ENCODE measurements at places on chromosomes 1 and 21. TPM values are rescaled to one million over a fixed set of nuclear protein-coding genes. Genes with fewer than 3 reads are reported as not detected.

GRCh38 chr1:7408771-7409150 is 362.3 kb upstream of the VAMP3 start:
- H3K4me1 ChIP-seq: no peaks in the 10 kb centered on the region
- no peak overlapping the region for H3K4me3 ChIP-seq
- no peak for DNase-seq

DNA sequence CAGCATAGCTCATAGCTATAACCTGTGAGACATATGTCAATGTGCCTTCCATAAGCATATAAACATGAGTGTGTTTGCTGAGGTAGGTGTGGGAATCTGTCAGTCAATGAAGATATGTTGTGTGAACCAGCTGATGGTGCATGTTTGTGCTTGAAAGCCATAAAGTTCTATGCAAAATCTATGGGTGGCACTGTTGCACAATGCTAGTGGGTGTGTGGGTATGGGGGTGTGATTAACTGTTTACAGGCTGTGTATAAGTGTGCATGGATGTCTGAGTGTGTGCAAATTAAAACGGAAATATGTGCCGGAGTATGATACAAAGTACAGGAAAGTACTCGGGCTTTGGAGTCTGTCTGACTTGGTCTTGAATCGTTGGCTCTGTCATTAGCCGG is 1.0 kb upstream of the ATP2B4 start:
- DNase-seq: no peak
- H3K4me3 ChIP-seq: no peak overlapping the region

KLHDC7A gene
- 0.12 TPM for total RNA-seq

CSMD2 gene
- 0.46 TPM for total RNA-seq

NEXN gene
- total RNA-seq: 336 TPM

FCGR2B gene
- 5.3 TPM for total RNA-seq

NGF gene
- 4.0 TPM for total RNA-seq

DNA sequence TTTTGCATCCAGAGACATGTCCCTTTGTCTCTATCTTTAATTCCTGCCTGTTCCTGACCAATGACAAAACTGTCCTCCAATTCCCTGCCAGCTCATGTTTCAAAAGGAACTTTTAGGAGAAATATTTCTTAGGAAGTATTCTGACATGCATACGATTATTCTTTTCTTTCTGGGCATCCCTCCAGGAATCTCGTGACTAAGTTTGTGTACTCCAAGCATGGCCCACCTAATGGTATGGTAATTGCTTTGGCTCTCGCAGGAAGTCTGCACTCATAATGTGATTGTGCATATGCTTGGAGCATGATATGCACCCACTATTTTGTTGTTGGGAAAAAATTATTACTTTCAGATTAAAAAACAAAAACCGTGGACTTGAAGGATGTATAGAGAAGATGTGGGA is 256.4 kb downstream of the PRDM2 start:
- no peak overlapping the region for H3K27ac ChIP-seq
- DNase-seq: no peak
- H3K36me3 ChIP-seq: no peaks in the 10 kb centered on the region

LCE1B gene
- total RNA-seq: not detected

SIPA1L2 gene
- total RNA-seq: 92.4 TPM

- H3K36me3 ChIP-seq: no peaks in the 10 kb centered on the region
- no peak for DNase-seq
- no peaks in the 10 kb centered on the region for H3K4me1 ChIP-seq
- no peaks in the 10 kb centered on the region for H3K27me3 ChIP-seq
These were observed 97.4 kb downstream of the KCNH1 start for GRCh38 chr1:211036381-211037060.

DNA sequence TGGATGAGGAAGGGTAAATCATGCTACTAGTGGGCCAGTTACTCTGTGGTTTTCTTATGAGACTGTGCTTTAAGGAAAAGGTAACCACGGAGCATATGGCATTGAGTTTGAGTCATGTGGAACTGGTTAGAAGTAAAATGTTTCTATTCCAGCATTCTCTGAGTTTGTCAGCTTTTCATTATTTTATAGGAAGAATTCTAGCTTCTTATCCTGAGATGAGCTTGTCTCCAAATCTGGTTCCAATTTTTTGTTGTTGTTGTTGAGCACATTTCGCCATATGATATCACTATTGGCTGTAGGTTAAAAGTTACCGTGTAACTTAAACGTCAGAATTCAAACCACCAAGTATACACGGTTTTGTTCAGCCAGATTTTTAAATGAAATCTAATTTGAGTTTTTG is 69.9 kb downstream of the ATF6 start:
- H3K27me3 ChIP-seq: no peaks in the 10 kb centered on the region
- DNase-seq: no peak
- peaks cover 21% of the 10 kb centered on the region for H3K36me3 ChIP-seq

TSSK3 gene
- 1.9 TPM for total RNA-seq

- H3K4me1 ChIP-seq: no peaks in the 10 kb centered on the region
- no peaks in the 10 kb centered on the region for H3K27me3 ChIP-seq
- H3K36me3 ChIP-seq: no peaks in the 10 kb centered on the region
- no peak for DNase-seq
- H3K4me3 ChIP-seq: no peak overlapping the region
These were observed 207.5 kb upstream of the SAMSN1 start for GRCh38 chr21:14753466-14754258.

EEIG2 gene
- total RNA-seq: 4.4 TPM

DNA sequence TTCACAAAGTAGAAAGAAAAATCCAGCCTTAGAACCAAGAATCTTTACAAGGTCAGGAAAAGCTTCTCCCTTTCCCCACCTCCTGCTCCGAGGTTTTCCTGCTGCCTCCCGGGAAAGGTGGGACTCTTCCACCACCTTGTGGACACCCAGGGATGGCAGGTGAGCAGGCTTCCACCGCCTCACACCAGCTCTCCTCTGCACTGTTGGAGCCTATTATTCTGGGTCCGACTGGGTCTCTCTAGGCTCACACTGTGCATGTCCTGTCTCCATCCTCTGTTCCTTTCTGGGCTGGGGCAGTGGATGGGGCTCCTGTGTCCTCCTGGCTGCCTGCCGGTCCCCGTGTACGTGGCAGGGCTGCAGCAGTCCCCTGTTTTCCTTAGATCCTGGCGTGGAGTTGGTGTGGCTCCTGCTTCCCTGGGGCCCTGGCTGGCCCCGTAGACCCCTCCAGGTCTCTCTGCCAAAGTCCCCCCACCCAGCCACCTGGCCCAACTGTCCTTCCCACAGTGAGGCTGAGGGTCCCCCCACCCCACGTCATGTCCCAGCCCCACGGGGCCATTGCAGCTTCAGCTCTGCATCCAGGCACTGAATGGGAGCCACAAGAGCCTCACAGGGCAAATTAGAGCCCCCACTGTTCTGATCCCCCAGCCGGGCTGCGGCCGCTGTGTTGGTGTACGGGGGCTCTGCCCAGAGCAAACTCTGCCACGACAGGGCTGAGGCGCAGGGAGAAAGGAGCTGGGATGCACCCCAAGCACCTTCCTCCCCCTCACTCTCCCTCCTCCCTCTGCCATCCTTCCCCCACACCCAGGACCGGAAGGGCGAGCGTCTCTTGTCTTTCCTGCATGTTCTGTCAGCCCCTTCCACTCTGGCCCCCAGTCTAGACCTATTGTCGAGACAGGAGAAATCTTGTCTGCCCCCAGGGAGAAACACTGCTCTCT is 3.3 kb upstream of the SLC45A1 start:
- no peak overlapping the region for H3K27ac ChIP-seq
- peaks cover 13% of the 10 kb centered on the region for H3K27me3 ChIP-seq
- peak; percentile 65 for DNase-seq
- no peaks in the 10 kb centered on the region for H3K36me3 ChIP-seq

DNA sequence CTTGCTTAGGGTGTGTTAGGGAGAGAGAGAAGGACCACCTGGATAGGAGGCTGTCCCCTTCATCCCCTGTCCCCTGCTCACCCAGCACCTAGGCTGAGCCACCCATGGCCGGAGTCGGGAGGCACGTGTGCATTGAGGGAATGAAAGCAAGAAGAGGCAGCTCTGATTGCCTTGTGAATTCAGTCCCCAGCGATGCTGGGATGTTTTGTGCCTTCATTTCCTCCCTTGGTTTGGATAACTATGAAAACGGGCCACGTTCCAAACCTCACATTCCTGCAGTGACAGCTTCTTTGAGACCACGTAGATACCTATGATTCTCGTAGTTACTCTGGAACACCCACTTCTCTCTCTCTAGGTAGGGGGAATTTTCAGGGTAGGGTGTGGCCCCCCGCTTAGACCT is 67.1 kb downstream of the MAN1C1 start:
- no peak overlapping the region for H3K4me3 ChIP-seq
- peaks cover 36% of the 10 kb centered on the region for H3K4me1 ChIP-seq
- DNase-seq: no peak
- no peaks in the 10 kb centered on the region for H3K27me3 ChIP-seq
- no peak overlapping the region for H3K27ac ChIP-seq

DNA sequence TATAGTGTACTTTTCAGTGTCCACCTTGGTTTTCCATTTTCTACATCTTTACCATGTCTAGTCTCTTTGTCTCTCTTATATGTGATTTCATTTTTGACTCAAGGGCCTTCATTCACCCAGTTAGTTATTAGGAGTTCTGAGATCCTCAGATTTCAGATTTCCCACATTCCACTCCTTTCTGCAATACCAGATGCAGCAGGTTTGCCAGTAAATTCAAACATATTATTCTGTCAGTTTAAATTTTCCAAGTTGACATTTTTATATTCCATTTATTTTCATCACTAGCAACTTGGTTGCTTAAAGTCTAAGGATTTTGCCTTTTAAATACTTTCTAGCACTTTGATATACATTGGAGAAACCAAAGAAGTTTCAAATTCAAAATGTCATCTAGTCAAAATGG is 42.4 kb downstream of the ABL2 start:
- H3K4me1 ChIP-seq: no peaks in the 10 kb centered on the region
- H3K4me3 ChIP-seq: no peak overlapping the region
- H3K36me3 ChIP-seq: no peaks in the 10 kb centered on the region
- H3K27ac ChIP-seq: no peak overlapping the region
- no peaks in the 10 kb centered on the region for H3K27me3 ChIP-seq

SLC9C2 gene
- total RNA-seq: not detected
